Effector memory CD8-positive, alpha-beta T cell (primary cell): ENCODE measurements at places on chromosomes 7 and 10.

DNA sequence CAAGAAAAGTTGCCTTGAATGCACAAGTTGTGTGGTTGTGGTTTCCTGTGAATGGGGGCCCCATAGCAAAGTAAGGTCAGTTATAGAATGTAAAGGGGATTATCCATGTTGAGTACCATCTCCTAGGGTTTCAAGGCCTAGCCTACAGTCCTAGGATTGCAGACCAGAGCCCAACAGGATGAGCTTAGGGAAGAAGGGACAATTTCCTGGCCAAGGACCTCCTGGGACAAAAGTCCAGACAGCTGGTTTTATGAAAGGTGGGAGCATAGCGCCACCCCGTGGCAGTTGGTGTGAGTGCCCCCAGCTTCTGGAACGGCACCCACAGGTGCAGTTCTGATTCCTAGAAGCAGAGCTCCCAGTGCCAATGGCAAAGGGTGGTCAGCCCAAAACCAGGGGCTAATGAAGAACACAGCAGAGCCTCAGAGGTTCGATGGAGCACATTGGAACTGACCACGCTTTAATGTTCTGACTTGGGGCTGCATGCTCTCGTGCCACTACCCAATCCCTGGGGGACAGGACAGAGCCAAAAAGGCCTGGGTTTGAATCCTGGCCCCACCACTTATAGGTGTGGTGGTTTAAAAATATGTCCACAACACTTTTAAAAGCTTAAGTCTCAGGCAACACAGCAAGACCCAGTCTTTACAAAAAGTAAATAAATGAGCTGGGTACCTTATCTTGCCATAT is 25.8 kb upstream of the TMEM120A start:
- peak; percentile 65 for DNase-seq

DNA sequence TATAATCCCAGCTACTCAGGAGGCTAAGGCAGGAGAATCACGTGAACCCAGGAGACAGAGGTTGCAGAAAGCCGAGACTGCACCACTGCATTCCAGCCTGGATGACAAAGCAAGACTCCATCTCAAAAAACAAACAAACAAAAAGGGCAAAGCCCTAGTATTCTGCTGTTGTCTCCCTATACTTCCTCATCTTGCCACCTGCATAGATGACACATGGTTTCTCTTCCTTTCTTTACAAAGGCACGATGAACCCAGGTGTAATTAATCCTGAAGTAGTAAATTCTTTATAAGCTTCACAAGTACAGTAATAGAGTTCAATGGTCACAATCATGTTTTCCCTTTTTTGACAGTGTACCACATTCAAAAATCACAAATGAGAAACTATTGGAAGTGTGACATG is 9.8 kb upstream of the ZNF727 start:
- no peak for DNase-seq

DNA sequence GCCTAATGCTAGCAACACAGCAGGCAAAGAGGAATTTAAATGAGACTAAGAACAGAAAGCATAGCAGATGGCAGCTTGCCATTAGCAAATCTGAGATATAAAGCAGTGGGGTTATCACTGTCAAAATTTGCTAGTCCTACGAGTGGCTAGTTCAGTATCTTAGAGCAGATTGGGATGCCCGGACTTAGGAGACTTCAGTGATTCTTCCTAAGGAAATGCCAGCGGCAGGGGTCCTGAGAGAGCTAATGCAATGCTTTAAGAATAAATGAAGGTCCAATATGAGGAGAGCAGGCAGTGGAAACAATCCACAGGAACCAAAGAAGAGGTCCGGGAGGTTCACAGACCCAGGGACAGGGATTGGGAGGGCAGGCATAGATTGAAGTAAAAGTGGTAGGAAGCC is 169.3 kb upstream of the NPSR1 start:
- no peak for DNase-seq

DNA sequence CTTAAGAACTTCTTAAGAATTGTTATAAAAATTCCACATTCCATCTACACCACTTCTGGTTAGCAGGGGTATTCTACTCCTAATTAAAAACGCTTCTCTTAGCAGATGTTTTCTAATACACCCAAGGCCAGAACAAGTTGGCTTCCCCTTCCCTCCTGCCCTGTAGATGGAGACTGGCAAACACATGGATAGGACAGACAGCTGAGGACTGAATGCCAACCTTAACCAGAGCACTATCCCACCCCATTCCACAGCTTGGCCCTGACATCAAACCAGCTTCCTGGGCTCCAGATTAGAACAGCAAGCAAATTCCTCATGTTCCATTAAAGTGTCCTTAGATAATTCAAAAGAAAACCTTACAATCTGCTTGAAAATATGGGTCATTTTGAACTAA is 56.6 kb upstream of the IL6 start:
- no peak for DNase-seq

GRCh38 chr10:128912568-128913311 is 554.3 kb upstream of the MGMT start:
- no peak for DNase-seq

- no peak for DNase-seq
These were observed 279.4 kb upstream of the HABP2 start for GRCh38 chr10:113273181-113274163.

- no peak for DNase-seq
These were observed 138.4 kb upstream of the NFE2L3 start for GRCh38 chr7:26013551-26014083.

GRCh38 chr10:127577376-127578258 is 28.5 kb downstream of the NPS start:
- DNase-seq: no peak

- DNase-seq: no peak
These were observed 36.6 kb downstream of the PRKCQ start for GRCh38 chr10:6543431-6544005.
